CD4-positive, alpha-beta T cell treated with Interleukin-17A for 1 hour (primary cell): ENCODE measurements at places on chromosomes 6 and 20.

DNA sequence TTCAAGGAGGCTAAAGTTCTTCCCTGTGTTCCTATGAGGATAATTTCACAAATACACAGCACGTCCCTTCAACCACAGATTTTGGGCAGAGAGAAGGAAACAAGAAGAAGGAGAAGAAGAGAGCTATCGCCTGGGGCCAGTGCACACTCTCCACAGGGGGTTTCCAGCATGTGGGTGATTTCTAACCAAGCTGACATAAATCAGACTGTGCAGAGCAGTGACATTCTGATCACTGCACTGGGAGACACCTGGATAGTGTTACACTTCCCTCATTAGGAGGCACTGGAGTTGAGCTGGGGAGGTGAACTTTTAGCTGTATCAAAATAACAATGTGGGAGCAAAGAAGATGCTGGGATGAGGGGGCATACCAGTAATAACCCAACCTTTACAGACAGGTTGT, 71.8 kb upstream of the CENPW start:
- no peak for DNase-seq

- no peak for DNase-seq
Observed at GRCh38 chr6:55818482-55818881, 56.9 kb downstream of the BMP5 start.

DNA sequence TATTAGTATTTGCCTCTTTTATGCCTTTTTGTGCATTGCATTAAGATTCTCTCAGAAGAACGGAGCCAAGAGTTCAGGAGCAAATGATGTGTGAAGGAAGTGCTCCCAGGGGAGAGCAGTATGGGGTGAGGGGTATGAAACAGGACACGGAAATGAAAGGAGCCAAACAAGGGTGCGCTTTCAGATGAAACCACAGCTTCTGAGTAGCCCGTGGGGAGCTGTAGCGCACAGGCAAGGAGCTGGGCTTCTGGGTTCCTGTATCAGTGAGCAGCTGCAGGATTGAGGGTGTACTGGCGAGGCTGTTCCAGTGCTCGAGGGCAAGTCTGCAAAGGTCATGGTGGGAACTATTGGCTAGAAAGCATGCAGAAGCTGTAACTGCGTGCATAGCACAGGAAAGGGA, 25.4 kb downstream of the ANKEF1 start:
- no peak for DNase-seq

- DNase-seq = no peak
Observed at GRCh38 chr6:19968201-19968600, 131.0 kb downstream of the ID4 start.

- DNase-seq = no peak
Observed at GRCh38 chr6:158928068-158928467, 71.9 kb downstream of the RSPH3 start.

DNA sequence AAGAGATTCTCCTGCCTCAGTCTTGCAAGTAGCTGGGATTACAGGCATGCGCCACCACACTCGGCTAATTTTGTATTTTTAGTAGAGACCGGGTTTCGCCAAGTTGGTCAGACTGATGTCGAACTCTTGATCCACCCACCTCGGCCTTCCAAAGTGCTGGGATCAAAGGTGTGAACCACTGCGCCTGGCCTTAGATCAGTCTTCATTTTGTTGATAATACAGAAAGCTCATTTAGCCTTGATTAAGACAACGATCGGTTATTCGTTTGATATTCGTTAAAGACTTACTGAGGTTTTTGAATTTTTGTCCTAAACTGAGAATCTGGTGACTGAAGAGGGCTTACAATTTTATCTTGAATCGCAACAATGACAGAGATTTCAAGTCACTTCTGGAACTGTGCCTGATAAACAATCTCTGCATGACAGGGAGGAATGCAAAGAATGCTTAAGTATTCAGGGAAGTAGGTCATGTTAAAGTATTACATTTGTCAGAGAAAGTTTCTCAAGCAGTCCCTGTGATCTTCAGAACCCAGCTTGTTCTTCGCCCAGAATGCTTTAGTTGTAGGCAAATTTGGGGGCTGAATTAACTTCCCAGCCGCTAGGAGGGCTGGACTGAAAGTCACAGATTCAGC, 14.8 kb downstream of the AKAP12 start:
- no peak for DNase-seq

GRCh38 chr6:1586861-1587450, 22.8 kb upstream of the FOXC1 start:
- no peak for DNase-seq

DNA sequence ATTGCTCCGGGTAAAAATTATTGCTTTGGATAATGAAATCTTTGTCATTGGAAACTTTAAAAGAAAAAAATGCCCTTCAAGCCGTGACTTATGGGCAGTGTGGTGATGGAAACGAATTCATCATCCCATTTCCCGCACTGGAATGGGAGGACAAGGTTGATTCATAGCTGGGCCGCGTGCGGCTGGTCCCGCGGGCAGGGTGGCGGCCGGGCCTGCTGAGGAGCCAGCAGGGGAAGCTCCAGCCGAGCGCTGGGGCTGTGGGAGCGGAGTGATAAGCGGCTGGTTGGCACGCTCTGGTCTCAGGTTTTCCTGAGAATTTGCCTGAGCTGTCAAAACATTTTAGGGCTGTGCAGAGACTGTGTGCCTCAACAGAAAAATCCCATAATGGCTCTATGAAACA, 351.7 kb downstream of the CDC5L start:
- DNase-seq = no peak

GRCh38 chr6:79072640-79073181, 5.3 kb downstream of the PHIP start:
- no peak for DNase-seq

DNA sequence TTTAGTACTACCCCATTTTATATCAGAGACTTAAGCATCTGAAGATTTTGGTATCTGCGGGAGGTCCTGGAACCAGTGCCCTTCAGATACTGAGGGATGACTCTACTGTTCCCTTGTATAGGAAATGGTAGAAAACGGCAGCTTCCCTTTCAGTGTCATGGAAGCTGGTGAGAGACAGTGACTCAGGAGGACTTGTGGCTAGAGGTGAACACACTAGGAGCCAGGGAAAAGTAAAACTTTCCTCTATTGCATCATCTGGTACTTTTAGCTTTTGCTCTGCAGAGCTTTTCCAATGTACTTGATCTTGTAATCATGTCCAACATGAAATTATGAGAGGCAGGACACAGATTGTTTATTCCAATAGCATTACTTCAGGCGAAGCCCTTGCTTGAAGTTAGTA, 45.0 kb downstream of the RNF144B start:
- DNase-seq = no peak

- DNase-seq = no peak
Observed at GRCh38 chr6:5537967-5538366, 276.7 kb downstream of the FARS2 start.

DNA sequence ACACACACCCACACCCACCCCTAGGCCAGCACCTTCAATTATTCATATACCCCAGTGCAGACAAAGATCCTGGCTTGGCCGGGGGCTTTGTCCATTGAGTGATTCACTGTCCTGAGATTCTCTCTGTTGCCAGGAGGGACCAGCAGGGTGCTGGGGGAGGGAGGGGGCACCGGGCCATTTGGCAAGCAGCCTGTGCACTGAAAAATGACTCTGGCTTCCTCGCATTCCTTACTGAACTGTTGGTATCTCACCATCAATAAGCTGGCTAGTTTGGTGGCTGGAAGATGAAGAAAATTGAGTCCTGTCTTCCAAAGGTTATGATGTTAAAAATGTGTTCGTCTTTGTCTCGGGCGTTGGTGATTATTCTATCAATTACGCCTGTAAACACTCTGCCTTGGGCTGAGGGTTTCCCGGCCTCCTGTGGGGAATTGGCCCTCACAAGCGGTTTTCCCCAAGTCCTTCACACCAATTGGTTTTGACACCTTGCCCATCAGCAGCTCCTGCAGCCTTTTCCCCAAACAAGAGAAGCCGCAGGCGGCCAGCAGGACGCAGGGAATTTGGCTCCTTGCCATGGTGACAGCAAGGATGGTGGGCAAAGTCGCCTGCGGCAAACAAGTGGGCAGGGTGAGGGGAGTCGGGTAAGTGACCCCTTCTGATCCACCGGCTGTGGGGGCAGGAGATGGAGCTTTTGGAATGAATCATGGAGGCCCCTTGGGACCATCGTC, 4.9 kb downstream of the VSTM2L start:
- DNase-seq = no peak

GRCh38 chr20:47011984-47012383, 117.3 kb downstream of the EYA2 start:
- DNase-seq = no peak

- no peak for DNase-seq
Observed at GRCh38 chr20:33373735-33374605, 27.3 kb downstream of the CDK5RAP1 start.

DNA sequence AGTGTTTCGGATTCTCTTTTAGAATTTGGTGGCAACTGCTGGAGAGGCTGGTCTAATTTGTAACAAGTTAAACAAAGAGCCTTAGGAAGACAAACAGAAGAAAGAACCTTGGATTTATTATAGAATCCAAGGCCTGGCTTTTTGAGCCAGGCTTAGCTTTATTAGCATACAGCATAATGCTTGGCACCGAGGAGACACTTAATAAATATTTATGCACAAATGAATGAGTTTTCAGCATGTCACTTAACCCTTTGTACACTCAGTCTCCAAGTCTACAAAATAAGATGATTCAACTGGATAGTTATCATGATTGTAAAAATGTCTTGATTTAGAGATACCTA, 38.2 kb upstream of the AFDN start:
- no peak for DNase-seq

GRCh38 chr6:132268209-132268608, 133.1 kb downstream of the MOXD1 start:
- no peak for DNase-seq

GRCh38 chr6:97023982-97024381, 99.5 kb downstream of the KLHL32 start:
- DNase-seq = no peak

DNA sequence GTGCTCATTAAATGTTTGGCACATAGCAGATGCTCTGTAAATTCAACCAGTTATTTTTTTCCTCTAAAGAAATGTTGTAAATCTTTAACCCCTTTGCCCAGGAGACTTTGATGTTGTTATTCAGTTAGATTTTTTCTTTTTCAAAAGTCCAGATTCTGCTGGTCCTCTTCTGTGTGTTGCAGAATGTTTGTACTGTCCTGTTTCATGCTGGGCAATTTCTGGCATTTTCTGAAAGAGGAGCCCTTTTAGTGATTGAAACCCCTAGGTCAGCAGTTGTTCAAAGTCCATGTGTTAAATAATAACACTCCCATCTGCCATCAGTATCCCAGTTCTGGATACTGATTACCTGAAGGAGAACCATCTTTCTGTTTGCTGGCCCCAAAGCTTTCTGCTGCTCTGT, 1.3 kb upstream of the SLC17A1 start:
- DNase-seq = no peak

- DNase-seq = no peak
Observed at GRCh38 chr20:54727490-54727889, 252.1 kb downstream of the DOK5 start.

DNA sequence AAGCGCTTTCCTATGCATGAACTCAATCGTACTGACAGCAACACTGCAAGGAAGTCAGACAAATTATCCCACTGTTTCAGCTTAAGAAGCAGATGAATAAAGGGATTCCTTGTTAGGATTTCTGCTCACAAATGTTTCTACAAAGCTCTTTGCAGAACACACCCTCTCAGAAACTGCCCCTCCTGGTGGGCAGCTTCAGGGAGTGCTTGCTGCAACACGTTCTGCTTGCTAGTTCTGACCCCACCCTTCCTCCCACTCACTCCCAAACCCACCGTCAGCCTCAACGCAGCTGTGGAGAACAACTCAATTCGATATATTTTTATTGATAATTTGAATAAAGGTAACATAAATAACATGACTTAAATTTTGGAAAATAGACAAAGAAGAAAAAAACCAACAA, 250.8 kb upstream of the PRDM1 start:
- no peak for DNase-seq

GRCh38 chr6:31970604-31971271, 1.2 kb downstream of the DXO start:
- no peak for DNase-seq

- DNase-seq = no peak
Observed at GRCh38 chr6:106743612-106744011, 114.2 kb downstream of the QRSL1 start.

DNA sequence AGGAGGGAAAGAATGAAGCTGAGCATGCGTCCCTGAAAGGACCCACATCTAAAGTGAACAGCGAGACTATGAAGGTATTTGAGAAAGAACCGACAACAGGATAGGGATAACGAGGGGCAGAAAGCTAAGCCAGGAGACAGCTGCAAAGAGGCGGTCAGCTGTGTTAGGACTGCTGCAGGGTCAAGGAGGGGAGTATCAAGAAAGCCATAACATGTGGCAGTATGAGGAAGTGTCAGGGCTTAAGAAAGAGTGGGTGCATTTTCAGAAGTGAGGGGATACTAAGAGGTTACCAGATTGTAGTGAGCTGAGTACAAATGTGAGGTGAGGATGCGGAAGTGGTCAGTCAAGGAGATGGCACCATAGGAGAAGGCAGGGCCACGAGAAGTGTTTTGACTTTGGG, 21.2 kb downstream of the MYLIP start:
- DNase-seq = no peak

DNA sequence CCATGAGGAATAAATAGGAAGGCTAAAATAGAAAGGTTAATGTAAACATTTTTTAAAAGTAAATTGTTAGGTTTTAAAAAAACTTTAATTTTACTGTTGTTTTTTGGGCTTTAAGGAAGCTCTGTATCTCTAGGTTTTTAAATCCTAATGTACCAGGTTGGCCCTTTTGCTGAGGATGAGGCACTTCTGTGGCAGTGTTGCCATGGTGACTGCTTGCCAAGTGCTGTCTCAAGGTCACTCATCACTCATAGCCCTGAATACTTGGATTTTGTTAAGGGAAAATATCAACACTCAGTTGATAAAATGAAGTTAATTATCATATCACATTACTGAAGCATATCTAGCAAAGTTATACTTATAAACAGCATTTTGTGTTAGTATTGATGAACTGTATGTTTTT, 50.2 kb downstream of the NCOA3 start:
- DNase-seq = no peak

GRCh38 chr6:150880336-150880735, 14.8 kb downstream of the MTHFD1L start:
- no peak for DNase-seq

DNA sequence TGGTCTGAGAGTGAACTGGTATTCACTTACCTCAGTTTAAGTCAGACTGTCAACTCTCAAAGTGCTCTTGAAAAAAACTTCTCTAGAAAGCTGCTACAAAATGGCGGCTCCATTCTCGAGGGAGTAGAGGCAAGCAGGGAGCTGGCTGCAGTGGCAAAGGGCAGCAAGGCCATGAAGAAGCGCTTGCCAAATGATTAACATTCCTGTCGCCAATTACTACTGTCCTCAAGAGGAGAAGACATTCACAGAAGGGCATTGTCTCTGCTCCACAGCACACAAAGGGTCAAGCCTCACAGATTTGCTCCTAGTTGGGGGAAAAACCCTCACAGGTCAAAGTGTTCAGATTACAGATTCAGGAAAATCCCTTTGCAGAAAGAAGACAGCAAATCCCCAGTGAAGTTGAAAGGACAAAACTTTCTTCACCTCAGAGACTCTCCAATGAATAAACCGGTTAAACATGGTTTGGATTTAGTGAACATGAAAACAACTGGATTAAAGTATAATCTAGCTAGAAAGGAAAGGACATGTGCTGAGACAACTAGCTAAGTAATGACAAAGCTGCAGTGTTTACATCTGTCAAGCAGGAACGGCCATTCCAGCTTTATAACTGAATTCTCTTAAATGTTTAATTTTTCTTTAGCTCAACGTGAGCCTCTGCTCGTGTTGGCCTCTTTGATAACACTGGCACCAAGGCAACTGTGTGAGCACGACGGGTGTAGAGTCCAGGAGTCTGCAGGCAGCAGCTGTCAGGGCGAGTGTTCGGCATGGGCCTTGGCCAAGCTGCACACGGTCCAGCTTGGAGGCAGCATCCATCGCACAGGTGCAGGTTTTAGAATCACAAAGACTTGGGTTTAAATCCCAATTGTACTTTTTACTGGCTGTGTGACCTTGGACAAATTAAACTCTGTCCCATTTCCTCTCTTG, 37.6 kb downstream of the NR2E1 start:
- DNase-seq = no peak
